ENCODE measurements at places on chromosomes 1 and 21.

DNA sequence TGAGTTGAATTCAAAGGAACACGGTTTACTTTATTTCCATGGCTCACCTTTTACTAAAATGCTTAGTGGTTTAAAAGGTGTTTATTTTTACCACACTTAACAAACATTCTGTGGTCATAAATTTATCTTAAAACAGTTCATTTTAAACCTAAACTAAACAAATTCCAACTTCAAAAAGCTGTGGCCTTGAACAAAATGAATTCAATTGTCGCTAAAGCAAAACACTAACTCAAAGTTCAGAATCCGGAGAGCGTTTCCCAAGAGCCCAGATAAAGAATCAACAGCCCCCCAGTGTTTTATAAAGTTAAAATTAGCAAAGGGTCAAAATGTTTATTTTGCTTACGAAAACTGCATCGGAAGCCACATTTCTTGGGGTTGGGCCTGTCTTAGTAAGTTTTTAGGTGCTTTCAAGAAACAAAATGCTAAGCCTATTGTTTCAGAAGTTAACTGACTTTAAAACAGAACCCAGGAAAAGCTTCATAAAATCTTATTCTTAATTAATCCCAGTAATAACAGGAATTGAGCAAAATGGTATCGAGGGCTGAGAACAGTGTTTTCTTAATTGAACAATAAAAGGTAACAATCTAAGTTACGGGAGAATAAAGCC, 1.3 kb downstream of the PUM1 start:
- DNase-seq, result peak; percentile 31

GRCh38 chr1:208089761-208090370, 154.3 kb downstream of the PLXNA2 start:
- DNase-seq, result peak; percentile 45

DNA sequence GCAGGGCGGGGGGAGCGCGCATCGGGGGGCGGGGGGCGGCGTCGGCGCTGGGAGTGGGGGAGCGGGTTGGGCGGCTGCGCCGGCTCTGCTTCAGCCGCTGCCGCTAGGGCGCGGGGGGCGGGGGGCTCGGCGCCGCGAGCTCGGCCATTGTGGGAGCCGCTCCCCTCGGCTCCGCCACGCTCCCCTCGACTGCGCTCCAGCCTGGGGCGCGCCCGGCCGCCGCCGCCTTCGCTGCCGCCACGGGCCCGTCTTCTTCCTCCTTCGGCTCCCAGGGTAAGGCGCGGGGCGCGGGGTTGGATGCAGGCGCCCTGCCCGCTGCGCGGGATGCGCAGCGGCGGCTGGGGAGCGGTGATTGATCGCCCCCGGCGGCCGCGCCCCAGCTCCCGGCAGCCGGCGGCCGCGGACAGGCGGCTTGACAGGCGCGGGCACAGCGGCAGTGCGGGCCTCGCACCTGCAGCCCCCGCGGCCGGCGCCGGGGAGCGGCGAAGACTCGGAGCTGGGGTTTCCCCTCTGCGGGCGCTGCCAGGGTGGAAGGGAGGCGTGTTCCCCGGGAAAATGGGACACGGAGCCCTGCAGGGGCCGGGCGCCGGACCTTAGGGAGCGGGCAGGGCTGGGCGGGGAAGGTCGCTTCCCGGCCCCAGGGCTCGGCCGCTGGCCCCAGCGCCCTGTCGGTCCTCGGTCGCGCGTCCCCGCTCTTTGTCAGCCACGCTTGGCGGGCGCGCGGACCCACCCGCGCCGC, 55.3 kb downstream of the NDUFS5 start:
- DNase-seq, result peak; percentile 55

DNA sequence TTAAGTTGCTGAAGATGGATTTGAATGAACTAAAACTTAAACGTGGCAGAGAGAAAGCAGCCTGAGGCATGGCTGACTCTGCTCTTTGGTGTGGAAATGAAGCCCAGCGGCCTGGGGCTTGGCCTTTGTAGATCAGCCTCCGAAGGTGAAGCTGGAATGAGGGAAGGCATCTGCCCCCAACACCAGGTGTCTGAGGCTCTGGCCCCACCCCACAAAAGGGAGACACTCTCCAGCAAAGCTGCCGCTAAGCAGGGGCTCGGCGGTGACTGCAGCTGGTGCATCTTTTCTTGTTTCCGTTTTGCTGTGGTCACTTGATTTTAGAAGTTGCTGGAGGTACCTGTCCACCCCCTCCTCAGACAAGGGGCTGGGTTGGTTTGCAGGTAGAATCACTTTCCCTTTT, 38.2 kb upstream of the NID1 start:
- no peak for DNase-seq

DNA sequence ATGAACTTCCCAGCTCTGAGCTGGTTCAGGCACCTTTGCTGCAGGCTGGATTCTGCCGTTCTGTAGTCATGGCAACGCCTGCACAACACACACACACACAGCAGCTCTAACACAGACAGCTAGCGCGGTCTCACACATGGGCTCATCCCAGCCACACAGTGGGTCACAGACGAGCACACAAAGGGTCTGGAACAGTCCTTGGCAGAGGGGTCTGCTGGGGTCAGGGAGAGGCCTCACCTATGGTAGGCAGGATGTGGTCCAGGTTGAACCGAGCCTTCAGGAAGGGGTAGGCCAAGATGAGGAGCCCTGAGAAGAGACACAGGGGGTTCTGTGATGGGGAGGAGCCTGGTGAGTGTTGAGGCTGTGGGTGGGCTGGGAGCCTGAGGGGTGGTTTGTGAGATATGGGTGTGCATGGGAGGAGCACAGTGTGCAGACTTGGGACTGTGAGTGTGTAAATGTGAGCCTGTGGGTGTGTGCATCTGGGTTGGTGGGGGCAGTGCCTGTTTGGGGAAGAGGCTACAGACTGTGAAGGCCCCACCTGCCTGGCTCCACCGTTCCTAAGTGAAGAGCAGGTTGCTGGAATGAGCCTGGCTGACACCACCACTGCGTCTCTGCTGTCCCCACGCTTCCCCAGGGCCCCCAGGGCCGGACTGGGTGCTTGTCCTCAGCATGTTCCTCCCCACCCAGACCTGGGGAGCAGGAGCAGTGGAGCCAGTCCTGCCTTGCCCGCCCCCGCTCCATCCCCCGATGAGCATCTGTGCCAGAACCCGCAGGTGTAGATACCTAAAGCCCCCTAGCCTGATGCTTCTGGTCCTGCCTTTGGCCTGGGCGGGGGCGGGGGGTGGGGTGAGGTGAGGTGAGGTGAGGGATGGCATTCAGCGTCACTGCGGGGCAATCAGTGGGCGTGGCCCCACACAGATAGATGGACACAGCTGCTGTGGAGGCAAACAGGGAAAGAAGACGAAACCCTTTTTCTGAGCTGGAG, 1.5 kb downstream of the KNCN start:
- peak; percentile 82 for DNase-seq

- no peak for DNase-seq
These were observed 155.8 kb upstream of the BRINP3 start for GRCh38 chr1:190633488-190633887.

DNA sequence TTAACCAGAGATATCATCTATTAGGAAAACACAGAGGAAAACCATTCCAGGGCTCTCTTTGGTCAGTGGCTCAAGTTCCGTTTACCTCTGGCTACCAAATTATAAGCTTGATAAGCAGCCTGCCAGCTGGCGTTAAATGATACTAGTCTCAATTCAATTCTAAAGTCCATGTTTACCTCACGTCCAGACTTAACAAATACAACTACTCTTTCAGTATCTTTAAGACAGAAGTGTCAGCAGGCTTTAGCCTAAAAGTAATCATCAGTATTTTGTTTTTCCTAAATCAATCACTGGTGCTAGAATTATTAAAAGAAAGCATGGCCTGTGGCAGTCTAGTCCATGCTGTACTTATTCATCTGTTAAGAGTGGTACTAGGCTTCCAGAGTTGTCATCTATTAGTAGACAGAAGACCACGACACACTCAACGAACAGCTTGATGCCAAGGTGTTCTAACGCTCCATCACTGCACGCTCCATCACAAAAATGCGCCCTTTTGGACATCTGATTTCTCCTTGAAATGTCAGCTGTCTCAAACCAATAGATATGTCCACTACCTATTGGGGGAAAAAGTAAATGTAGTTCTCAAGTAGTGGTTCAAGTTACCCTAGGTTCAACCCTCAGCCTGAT, 1.5 kb downstream of the IVNS1ABP start:
- DNase-seq, result peak; percentile 46

GRCh38 chr1:10161541-10162290, 48.7 kb upstream of the KIF1B start:
- DNase-seq, result peak; percentile 23

GRCh38 chr1:234712891-234713305, 102.9 kb upstream of the IRF2BP2 start:
- DNase-seq, result no peak

- peak; percentile 62 for DNase-seq
These were observed 48.5 kb upstream of the SAMD13 start for GRCh38 chr1:84253036-84253435.

- peak; percentile 19 for DNase-seq
These were observed 2.1 kb downstream of the KCNK2 start for GRCh38 chr1:215084621-215085020.
